GDM1 (cell line): ENCODE measurements at places on chromosomes 16 and 17.

DNA sequence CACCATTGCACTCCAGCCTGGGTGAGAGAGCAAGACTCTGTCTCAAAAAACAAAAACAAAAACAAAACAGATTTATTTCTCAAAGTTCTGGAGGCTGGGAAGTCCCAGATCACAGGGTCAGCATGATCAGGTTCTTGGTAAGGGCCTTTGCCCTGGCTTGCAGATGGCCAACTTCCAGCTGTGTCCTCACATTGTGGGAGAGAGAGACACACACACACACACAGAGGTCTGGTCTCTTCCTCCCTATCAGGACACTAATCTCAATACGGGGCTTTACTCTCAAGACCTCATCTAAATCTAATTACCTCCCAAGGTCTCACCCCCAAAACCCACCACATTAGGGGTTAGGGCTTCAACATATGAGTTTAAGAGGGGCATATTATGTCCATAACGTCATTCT is 26.4 kb upstream of the TAOK1 start:
- no peak for DNase-seq

- peak; percentile 14 for DNase-seq
Observed at GRCh38 chr17:68089881-68090280, 54.3 kb downstream of the KPNA2 start.

- DNase-seq: no peak
Observed at GRCh38 chr17:45896803-45897693, 2.7 kb downstream of the MAPT start.

GRCh38 chr17:76657505-76658241 is 14.1 kb upstream of the ST6GALNAC1 start:
- no peak for DNase-seq

DNA sequence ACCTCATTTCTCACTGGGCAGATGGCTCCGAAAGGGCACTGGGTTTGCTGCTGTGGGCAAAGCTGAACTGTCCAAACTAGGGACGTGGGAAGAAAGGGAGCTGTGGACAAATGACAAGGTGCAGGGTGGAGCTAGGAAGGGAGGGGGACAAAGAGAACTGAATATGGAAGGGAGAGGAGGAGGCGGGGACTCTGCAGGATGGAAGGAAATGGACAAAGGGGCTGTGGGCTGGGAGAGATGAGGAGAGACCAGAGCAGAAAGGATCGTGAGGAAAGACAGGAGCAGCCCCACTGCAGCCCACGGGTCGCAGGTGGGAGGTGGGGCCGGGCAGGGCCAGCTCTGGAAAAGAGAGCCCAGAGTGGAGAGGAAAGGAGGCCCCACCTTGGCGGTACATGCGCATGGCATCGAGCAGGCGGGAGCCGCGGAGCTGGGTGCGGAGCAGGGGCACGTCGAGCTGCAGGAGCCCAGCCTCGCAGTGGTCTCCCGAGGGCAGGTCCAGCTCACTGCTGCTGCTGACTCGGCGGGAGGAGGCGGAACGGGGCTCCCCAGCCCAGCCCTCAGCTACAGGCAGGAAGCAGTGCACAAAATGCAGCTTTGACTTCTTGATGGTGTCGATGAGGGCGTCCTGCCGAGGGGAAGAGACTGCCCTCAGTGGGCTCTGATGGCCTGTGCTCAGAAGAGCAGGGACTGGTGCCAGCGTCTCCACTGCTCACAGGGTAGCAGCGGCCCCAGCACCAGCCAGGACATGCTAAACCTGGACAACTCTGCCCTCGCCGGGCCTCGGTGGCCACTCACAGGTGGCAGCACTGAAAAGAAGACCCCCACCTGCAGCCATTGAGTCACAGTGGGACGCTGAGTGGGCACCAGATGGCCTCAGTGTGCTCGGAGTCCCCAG is 66.8 kb downstream of the PIPOX start:
- DNase-seq: no peak

DNA sequence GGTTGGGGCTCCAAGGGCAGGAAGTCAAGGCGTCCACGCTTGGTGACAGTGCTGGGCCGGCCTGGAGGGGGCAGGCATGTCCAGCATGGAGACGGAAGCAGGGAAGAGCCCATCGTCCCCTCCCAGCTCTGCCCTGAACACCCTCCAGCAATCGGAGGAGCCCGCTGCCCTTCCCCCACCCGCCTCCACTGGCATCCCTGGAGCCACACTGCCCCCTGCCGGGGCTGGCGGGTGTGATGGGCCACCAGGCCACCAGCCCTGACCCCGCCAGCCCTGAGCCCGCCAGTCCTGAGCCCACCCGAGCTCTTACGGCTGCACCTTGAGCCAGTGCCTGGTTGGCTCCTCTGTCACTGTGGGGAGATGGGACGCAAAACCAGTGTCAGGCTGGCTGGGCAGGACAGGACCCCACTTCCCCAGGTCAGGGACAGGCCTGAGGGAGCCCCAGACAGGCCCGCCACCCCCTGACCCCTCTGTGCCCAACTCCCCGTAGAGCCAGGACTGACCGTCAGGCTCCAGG is 4.1 kb upstream of the CDH15 start:
- DNase-seq: peak; percentile 67

DNA sequence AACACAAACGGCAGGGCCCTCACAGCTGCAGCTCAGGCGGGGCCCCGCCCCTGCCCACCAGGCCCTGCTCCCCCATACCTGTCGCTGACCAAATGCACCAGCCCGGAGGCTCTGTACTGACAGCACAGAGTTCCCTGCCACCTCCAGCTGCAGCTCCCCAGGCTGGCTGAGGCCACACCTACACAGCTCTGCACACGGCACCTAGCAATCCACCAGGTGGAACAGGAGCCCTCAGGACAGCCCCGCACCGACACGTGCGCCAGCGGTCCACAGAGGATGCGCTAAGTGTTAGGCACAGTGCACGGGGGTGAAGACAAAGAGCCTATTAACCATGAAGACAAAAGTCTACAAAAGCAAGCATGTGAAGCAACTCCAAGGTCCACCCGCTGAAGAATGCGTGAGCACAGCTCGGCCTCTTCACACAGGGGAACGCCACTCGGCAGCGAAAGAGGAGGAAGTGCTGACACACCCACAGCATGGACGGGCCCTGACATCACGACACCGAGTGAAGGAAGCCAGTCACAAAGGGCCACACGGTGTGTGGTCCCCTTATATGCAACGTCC is 5.4 kb downstream of the ZCCHC14 start:
- no peak for DNase-seq

- no peak for DNase-seq
Observed at GRCh38 chr17:44970136-44970741, 2.1 kb upstream of the C1QL1 start.

DNA sequence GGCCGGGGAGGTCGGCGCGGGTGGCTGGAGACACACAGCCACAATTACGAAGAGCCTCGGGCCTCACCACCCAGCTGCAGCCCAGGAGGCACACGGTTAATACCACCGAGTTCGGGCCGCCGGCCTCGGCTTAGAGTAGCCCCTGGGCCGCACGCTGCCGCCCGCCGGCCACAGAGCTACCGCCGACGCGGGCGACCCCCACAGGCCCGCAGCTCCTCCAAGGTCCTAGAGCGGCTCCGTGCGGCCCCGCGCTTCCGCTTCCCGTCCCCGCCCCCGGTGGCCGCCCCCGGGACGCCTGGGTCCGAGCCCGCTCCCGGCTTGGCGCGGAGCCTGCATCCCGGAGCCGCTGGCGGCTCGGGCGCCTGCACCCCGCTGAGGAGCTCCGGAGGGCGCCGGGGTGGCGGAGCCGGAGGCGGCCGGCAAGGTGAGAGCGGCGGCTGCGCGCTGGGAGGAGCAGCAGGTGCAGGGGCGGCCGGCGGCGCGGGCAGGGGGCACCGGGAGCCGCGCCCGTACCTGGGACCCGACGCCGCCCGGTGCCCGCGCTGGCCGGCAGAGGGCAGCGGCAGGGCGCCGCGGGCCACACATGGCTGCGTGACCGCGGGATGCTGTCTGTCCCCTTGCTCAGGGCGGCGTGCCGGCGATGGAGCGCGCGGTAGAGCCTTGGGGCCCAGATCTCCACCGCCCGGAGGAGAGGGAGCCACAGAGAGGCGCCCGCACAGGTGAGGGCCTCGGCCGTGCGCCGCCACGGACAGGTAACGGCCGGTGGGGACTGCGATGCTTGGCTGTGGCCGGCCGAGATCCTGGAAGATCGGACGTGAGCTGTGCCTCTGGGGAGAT is at the start of gene ZNF48:
TSS of gene ZNF48 (plus strand) at position 266 of the 837 bp plus-strand sequence. CDS start at position 641, 375 bp downstream.
- peak; percentile 91 for DNase-seq

GRCh38 chr17:8946476-8946875 is 19.0 kb downstream of the PIK3R5 start:
- no peak for DNase-seq

DNA sequence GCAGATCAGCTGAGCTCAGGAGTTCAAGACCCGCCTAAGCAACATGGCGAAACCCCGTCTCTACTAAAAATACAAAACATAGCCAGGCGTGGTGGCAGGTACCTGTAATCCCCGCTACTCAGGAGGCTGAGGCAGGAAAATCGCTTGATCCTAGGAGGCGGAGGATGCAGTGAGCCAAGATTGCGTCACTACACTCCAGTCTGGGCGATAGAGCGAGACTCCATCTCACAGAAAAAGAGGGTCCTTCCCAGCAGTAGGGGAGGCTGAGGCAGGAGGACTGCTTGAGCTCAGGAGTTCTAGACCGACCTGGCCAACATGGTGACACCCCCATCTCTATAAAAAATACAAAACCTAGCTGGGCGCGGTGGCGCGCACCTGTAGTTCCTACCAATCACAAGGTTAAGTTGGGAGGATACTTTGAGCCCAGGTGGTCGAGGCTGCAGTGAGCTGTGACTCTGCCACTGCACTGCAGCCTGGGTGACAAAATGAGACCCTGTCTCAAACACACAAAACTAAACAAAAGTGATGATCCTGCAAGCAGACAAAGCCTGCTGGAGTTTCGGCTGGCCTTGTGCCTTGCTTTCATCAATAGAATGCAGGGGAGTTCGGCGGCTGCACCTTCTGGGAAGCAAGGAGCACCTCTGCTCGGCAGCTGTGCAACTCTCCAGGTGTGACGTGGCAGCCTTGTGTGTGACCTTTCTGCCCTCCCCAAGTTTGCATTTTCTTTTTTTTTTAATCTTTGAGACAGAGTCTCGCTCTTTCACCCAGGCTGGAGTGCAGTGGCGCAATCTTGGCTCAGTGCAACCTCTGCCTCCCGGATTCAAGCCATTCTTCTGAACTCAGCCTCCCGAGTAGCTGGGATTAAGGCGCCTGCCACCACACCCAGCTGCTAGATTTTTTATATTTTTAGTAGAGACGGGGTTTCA is 12.4 kb upstream of the YWHAE start:
- no peak for DNase-seq

- no peak for DNase-seq
Observed at GRCh38 chr16:51154271-51155171, 3.5 kb upstream of the SALL1 start.

DNA sequence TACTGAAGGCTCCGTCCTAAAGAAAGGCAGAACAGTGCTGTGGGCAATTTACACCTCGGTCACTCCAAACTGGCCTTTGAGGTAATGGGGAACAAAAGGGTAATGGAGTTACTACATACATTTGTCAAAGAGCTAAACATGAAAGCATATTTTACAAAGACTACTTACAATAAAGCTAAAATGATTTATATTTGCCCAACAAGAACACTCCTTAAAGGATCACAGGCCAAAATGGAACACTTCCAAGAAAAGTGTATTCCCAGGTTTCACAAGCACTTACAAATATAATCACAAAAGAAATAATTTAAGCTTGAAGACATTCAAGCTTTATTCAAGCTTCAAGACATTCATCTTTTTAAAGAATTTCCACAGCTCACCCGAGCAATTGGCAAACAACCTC is 29.3 kb downstream of the C17orf67 start:
- no peak for DNase-seq

GRCh38 chr16:18003033-18003432 is 333.5 kb downstream of the NPIPA8 start:
- no peak for DNase-seq
